ENCODE measurements at places on chromosomes 2 and 18.

GRCh38 chr18:26085056-26085455, 5.4 kb downstream of the SS18 start:
- DNase-seq, result no peak

DNA sequence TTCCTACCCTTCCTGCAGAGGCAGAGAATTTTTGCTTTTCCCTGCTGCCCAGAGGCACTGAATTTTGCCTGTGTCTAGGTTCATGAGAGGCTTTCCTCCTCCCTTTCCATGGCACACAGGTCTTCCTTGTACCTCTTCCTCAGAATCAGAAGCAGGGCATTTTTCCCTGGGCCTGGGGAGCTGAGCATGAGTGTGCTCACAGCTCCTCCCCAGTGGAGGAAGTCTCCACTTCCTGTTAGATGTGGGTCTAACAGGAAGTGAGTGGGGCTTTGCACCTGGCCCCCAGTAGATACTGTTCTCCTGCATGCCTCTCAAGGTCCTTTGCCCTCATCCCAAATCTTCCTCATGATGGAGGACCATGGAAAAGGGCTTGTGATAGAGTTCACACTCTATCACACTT, 297.2 kb upstream of the FIGN start:
- DNase-seq, result no peak

DNA sequence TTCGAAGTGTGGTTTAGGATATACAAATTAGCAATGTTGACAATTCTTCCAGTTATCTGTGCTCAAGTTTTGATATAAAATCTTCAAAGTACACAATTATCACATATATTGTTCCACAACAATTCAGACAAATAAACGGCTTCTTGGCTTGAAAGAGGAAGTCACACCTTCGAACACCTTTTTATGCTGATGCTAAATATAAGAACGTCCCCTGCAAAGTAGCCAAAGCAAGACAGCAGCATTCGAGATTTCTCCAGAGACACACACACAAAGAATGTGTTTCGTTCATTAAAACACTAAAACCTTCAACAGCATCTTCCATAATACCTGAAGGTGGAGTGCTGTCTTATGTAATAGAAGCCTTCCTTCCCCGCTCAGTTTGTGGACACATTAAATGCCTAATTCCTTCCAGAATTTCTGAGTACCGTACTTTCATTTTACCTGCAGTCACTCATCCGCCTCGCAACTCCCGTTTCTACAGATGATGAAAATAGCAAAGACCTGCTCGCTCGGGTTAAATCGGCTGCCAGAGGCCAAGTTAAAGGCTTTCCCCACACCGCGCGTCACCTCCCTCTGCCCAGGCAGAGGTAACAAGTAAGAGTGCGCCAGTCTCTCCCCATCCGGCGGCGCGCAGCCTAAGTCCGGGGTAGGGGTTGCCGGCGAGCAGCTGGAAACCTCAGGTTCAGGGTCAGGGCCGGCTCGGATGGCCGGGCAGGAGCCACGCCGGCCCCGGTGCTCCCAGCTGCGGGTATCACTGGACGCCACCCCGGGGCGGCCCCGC, 847 bp downstream of the SERPINE2 start:
- no peak for DNase-seq

GRCh38 chr2:144510294-144510991, 9.5 kb downstream of the ZEB2 start:
- DNase-seq, result no peak

GRCh38 chr2:20418519-20418918, 28.4 kb upstream of the RHOB start:
- no peak for DNase-seq

DNA sequence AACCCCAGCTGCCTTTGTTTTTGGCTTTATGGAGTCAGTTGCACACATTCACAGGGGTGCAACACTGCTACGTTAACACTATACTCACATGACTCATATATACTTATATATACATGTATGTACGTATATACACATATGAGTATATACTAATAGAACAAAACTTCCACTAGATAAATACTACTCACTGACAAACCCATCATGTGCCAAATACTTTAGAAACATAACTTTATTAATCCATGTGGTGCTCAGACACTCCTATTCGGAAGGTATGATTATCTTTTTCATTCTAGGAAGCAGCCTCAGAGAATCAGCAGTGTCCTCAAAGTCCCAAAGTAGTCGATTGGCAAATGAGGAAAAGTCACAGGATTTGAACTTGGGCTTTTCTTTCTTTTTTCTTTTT, 7.9 kb downstream of the PMAIP1 start:
- DNase-seq, result no peak

DNA sequence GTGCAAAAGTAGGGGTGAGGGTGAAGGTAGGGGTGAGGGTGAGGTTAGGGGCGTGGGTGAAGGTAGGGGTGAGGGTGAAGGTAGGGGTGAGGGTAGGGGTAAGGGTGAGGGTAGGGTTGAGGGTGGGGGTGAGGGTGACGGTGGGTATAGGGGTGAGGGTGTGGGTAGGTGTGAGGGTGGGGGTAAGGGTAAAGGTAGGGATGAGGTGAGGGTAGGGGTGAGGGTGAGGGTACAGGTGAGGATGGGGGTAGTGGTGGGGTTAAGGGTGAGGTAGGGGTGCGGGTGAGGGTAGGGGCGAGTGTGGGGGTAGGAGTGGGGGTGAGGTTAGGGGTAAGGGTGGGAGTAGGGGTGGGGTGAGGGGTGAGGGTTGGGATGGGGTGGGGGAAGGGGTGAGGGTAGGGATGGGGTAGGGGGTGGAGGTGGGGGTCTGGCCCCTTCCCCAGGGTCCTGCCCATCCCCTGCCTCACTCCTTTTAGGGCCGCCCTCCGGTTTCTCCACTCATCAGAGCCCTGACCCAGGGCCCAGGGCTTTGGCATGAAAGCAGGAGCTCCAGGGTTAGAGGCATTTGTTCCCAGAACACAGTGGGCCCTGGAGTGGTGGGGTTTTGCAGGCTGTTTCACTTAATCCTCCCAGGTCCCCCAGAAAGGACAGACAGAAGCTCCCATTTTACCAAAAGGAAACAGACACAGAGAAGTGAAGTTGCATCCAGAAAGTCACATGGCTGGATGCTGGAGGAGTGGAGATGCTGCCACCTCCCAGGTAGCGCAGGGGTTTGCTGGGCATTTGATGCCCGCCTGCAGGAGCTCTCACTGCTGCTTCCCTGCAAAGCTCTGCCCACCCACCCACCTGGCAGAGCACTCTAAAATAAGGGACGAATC, 26.9 kb downstream of the SNORC start:
- no peak for DNase-seq

DNA sequence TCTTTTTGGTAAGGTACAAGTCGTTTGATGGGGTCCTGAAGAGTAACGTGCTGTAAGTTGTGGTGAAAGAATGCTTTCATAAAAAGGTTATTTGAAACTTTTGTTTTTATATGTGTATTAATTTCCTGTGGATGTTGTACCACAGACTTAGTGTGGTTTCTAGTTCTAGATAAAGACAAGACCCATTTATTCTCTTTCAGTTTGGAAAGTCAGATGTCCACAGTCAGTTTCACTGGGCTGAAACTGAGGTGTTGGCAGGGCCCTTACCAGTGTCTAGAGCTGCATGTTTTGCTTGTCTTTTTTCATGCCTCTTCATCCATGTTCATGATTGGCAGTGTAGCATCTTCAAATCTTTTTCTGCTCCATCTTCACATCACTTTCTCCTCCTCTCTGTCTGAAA, 22.1 kb upstream of the DOCK10 start:
- no peak for DNase-seq

GRCh38 chr2:219965287-219966194, 338.1 kb downstream of the SLC4A3 start:
- DNase-seq, result no peak

DNA sequence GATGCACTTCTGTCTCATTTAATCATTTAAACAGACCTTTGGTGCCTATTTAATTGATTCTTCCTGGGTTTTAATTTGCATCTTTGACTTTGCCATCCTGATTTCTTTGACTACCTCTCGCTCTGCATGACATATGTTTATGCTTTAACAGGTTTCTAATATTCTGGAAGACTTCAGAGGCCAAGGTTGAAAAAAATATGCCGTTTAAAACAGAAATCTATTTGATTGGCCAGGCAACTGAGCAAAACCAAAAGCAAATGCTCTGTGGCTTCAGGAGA, 303.4 kb downstream of the IRS1 start:
- DNase-seq, result no peak

DNA sequence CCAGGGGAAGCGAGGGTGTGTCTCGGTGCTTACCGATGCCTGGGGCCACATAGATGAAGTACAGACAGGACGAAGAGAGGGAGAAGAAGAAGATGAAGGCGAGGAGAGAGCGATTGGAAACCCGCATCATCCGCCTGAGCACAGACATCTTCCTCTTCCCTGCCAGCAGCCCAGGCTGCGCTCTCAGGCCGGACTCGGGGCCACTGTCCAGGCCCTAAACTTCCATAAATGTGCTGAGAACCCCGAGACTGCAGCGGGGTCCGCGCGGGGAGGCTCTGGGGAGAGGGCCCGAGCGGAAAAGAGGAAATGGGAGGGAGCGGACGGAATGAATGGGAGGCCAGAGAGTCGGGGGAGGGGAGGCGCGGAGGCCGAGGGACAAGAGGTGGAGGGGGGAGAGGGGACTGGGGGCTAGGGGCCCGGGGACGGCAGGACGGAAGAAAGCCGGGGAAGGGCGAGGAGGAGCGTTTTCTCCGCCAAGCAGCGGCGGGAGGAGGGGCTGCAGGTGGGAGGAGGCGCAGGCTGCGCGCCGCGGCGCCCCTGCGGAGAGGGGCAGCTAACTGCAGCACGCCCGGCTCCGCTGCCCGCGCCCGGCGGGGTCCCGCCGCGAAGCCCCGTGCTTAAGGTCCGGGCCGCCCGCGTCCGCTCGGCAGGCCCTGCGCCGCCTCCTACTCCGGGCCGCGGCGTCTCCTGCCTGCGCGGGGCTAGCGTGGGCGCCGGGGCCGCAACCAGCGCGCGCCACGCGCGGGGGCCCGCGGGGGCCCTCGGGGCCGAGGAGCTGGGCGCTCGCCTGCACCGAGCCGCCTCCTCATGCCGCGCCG, at the start of gene B4GALT6:
Gene B4GALT6 (minus strand): TSS at position 303 of the 818 bp plus-strand sequence. CDS start 155 bp downstream, at position 148.
- DNase-seq, result no peak

DNA sequence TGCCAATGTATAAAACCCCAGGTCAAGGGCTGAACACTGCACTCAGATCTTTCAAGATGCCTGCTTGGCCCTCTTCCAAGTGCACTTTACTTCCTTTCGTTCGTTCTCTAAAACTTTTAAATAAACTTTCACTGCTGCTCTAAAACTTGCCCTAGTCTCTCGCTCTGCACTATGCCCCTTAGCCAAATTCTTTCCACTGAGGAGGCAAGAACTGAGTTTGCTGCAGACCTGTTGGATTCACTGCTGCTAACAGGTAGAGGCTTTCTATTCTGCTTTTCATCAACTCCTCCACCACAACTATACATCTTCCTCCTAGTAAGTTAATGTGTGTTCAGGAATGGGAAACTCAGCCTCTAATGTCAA, 467.9 kb downstream of the MBD2 start:
- DNase-seq, result no peak

DNA sequence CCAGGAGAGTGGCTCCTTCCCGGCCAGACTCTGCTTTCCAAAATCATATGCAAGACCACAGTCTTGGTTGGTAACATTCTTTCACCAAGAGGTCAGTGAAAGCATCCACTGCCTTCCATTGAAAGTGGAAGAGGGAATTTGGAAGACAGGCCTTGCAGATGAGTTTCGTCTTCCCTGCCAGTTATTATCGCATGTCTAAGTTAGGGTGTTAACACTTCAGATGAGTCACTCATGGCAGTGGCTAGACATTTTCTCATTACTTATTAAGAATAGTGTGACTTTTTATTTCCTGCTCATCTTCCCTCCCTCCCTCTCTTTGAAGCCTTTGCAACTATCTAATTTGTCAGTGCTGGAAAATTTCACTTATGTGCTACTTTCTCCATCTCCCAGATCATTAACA, 102.9 kb upstream of the EPB41L3 start:
- no peak for DNase-seq

- DNase-seq, result no peak
Measured at GRCh38 chr18:6613581-6613980, 115.9 kb upstream of the ARHGAP28 start.

GRCh38 chr2:232232915-232233314, 145.6 kb upstream of the ALPP start:
- DNase-seq, result no peak

- no peak for DNase-seq
Measured at GRCh38 chr18:59852548-59852947, 47.2 kb upstream of the PMAIP1 start.

Measured in amygdala (tissue), 56 donors.